ENCODE measurements at places on chromosomes 1 and 21. TPM values are rescaled to one million over a fixed set of nuclear protein-coding genes. Genes with fewer than 3 reads are reported as not detected.
A peak's percentile ranks its signal among the peaks of the same experiment; 100 is the strongest.

DNA sequence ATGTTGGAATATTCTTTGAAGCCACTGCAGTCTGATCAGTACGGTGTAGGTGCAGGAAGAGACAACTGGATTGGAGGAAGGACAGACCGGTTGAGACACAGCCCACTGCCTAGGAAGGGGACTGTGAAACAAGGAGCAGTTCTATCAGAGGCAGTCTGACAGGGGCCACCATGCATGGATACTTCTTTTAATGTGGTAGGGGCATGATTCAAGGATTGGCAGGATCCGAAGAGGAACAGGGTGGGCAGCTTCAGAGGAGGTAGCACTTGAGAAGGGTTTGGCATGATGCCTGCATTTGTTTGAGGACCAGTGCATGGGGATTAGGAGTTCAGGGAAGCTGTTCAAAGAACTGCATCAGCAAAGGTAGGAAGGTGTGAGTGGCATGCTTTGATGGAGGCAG, 167.9 kb downstream of the DYRK1A start:
- DNase-seq: no peak

- DNase-seq: no peak
These were observed 76.5 kb downstream of the S1PR1 start for GRCh38 chr1:101313356-101313755.

DNA sequence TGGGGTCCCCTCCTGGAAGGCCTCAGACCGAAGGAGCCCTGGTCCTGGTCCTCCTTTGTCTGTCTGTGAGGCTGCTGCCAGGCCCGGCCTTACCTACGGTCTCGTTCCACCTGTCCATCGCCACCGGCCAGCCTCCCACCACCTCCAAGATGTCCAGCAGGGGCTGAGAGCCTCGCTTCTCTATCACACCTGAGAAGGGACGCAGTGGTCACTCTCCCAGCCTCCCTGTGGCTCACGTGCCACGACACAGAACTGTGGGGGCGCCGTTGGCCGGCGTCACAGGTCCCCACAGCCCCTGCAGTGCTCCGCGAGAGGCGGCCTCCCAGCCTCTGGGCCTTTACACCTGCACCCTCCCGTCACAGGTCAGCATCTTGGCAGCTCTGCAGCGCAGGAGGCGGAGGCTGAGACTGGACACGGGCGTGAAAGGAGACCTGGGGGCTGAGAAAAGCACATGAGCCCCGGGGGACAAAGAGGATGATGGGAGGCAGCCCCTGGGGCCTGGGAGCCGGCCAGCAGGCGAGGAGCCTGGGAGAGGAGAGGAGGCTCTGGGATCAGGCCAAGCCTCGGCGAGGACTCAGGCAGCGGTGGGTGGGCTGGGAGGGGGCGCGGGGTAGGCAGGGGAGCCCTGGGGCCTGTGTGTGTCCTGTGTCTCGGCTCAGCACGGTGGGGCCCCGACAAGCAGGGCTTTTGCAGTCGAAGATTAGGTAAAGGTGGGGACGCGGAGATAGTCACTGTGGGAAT, 20.5 kb downstream of the PRXL2B start:
- DNase-seq: no peak

- no peak for DNase-seq
These were observed 722.2 kb downstream of the KCNT2 start for GRCh38 chr1:195886000-195886399.

Gene RHOU
- 0.22 TPM for total RNA-seq

- DNase-seq: no peak
These were observed 34.5 kb downstream of the MYOM3 start for GRCh38 chr1:24077278-24077978.

Gene GUCA2A
- not detected for total RNA-seq

- peak; percentile 49 for DNase-seq
These were observed 12.4 kb downstream of the KLHDC8A start for GRCh38 chr1:205344066-205344928.

Gene MCOLN3
- total RNA-seq: 0.16 TPM

Gene EGLN1
- total RNA-seq: 10.7 TPM

GRCh38 chr1:116537898-116538297, 32.9 kb downstream of the CD58 start:
- no peak for DNase-seq

Gene PODN
- total RNA-seq: not detected

GRCh38 chr1:46533179-46533864, 18.1 kb downstream of the KNCN start:
- peak; percentile 19 for DNase-seq

GRCh38 chr21:46100020-46100419, 2.1 kb downstream of the COL6A2 start:
- DNase-seq: no peak

Gene BTBD8
- 0.51 TPM for total RNA-seq

Gene DNAH14
- total RNA-seq: not detected

Gene SASS6
- total RNA-seq: 5.9 TPM

- no peak for DNase-seq
These were observed 57.5 kb upstream of the PAX7 start for GRCh38 chr1:18573170-18573569.

DNA sequence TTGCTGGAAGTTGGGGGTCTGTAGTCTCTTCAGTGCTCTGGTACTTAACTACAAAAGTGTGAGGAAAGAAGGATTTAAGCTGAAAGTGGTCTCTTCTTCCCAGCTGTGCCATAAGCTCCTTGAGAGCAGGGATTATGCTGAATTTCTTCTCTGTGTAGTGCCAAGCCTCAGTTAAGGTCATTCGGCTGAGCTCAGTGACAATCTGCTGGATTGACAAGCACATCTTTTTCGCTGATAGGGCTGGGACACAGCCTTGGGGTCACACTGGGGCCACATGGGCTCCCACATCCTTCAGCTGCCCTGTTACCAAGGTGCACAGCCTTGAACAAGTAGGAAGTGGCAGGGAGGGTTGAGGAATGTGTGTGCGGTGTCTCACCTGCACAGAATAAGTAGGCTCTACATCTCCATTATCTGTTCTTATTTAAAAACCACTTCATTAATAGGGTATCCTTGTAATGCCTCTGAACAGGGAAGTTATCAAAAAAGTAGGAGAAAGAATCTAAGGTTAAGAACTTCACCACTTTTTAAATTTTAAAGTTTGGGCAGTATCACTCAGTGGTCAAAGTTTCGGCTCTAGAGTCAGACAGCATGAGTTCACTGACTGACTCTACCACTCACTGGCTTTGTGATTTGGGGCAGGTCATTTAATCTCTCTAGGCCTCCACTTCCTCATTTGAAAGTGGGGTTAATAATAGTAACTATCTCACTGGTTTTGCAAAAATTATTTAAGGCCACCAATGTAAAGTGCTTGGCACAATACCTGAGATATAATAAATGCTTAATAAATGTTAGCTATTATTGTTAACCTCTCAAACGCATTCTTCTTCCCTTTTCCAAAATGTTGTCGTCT, 10.3 kb downstream of the ZBTB40 start:
- DNase-seq: no peak

Data from activated B cell treated with CpG ODN at 0.5 μM for 24 hours (primary cell).